ENCODE measurements at places on chromosomes 3 and 15.

DNA sequence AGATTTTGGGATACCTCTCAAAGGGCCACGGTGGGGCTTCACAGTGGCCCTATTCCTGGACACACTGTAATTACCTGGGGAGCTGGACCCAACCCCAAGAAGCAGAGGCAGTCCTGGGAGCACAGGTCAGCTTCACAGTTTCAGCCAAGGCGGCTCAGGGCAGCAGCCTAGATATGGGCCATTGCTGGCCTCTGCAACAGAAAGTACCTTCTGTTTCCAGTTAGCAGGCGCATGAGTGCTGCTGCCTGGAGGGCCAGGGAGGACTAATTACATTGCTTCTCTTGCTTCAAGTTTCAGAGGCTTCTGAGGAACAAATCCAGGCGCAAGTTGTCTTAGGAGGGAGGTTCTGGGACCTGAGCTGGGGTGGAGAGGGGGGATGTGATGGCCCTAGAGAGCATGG, 13.5 kb upstream of the DUSP7 start:
- no peak for DNase-seq

DNA sequence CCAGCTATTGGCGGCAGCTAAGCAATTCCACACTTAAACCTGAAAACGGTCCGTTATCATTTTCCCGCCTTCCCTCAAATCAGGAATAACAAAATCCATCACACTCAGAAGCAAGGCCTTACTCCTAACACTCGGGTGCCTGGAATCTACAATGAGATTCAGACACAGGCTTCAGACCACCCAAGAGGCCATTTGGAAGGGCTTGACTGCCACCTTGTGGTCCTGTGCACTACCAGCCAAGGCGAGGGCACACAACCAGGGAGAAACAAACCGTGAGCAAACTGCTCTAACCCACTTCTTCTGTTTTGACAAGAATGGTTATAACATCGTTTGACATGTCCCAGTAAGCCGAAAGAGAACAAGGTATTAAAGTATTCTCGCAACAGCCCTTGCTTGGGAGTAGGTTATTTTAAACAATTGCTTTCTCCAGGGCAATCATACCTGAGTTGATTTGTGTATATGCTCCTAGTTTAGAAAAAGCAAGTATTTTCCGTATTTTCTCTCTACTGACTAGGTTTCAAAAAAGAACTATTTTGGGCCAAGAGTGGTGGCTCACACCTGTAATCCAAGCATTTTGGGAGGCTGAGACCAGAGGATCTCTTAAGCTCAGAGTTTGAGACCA, 40.1 kb upstream of the TAFA4 start:
- DNase-seq, result peak; percentile 25

DNA sequence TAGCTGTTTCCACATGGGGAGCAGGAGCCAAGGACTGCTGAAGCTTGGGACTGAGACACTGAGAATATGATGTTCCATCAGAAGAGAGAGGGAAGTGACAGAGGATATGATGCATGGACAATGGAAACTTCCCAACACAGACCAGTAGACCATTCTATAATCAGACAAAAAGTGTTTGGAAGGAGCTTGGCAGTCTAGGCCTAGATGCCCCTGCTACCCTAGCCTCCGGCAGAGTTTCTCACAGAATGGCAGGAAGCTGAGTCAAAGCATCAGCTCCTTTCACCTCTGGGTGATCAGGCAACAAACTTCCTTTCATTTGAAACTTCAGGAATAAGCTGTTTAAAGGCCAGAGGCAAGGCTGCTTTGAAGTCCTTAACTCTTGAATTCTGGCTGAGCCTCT, 222.0 kb downstream of the NEK10 start:
- no peak for DNase-seq

DNA sequence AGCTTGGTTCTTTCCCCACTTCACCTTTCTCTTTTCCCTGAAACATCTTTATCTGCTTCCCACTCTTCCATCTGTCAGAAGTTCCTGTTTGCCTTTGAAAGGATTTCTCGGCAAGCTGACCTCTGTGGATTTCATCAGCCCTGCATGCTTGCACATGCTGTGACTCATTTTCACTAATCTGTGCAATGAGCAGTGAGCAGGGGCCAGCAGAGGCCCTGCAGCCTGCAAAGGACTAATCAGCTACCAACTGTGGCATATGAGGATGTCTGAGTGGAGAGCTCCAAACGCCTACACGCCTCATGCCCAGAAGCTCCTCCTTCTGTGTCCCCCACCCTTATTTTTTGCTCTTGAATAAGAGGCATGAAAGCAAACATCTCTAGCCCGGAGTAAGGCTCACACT, 333.0 kb upstream of the SEMA6D start:
- no peak for DNase-seq

GRCh38 chr3:111975131-111975530, 3.7 kb upstream of the ABHD10 start:
- DNase-seq, result no peak

DNA sequence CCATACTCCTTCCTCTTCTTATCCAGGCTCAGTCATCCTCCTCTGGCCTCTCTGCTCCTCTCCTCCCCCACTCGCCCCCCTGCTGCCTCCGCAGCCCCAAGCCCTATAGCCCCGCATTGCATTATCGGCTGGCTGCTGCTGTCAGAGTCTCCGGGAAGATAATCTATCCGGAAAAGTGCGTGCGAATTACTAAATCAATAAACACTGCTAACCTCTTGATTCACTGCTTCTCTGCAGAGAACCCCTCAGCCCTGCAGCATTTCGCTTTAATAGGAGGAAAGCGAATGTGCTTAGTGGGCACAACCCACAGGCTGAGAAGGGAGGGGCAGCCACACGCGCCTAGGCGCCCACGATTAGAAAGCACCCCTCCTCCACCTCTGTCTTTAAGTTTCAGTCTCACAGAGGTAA, 167.6 kb downstream of the ABHD5 start:
- DNase-seq, result no peak

DNA sequence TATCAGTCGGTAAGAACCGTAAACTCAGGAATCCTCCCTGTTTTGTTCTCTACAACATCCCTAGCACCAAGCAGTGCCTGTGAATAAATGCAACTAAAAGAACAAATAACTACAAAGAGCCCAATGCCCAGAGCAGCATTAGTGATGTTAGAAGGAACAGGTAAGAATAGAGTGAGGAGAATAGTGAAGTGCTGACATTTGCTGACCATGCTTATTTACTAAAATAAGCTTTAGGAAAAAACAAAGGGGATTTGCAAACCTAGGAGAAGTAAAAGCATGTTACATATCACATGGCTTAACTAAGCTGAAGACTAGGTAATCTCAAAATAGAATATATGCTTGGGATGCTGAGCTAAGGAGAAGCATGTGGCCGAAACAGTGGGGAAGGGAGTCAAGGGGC, 186.1 kb upstream of the SLC2A2 start:
- no peak for DNase-seq

DNA sequence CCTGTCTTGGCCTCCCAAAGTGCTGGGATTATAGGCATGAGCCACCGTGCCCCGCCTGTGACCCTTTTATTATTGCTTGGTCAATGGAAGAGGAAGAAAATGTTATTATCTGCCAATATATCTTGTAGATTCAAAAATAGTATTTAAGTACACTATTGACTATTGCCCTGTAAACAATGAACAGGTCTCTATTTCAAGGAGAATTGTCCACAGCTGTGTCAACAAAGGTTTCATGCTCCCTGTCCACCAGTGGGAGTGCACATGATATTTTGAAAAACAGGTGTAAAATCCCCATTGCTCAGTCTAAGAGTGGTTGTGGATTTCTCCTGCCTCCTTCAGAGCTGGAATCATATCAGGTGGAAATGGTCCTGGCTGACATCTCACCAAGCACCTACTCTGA, 36.5 kb upstream of the IGF1R start:
- DNase-seq, result peak; percentile 64

- DNase-seq, result no peak
Measured at GRCh38 chr15:98653686-98654085, 5.3 kb downstream of the IGF1R start.

GRCh38 chr15:52496776-52497470, 31.8 kb downstream of the MYO5A start:
- DNase-seq, result no peak

DNA sequence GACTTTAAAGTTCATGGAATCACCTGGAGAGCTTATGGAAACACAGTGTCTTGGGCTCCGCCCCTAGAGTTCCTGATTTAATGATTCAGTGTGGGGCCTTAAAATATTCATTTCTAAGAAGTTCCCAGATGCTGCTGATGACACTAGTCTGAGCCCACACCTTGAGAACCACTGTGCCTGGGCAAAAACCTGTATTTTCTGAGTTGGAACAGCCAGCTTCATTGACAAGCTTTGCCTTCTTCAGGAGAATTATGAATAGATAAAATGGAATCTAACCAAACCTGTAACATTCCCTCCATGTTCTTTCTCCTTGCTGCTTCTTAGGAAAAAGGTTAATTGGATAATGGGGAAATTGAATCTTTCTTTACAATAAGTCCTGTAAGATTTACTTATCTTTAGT, 490.7 kb downstream of the DIPK2A start:
- DNase-seq, result no peak

Data from body of pancreas (tissue), 4 donors.